Brain pericyte (primary cell): ENCODE measurements at places on chromosomes 2 and 18.

DNA sequence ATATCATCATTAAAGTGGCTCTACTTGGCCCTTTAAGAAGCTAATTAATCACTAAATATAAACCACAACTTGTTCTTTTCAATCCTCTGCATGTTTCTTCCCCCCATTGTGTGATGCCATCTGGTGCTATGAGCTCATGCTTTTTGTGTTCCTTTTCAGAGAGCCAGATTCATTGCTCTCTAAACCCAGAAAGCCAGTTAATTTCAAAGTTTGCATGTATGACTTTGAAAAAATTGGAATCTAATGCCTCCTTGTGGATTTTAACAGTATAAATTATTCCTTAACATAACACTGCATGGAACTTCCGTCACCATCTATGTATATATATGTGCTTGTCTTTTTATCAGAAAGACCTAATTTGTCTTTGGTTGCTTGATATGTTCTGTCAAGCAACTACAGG, 31.1 kb downstream of the TMEM178A start:
- no peak for DNase-seq

DNA sequence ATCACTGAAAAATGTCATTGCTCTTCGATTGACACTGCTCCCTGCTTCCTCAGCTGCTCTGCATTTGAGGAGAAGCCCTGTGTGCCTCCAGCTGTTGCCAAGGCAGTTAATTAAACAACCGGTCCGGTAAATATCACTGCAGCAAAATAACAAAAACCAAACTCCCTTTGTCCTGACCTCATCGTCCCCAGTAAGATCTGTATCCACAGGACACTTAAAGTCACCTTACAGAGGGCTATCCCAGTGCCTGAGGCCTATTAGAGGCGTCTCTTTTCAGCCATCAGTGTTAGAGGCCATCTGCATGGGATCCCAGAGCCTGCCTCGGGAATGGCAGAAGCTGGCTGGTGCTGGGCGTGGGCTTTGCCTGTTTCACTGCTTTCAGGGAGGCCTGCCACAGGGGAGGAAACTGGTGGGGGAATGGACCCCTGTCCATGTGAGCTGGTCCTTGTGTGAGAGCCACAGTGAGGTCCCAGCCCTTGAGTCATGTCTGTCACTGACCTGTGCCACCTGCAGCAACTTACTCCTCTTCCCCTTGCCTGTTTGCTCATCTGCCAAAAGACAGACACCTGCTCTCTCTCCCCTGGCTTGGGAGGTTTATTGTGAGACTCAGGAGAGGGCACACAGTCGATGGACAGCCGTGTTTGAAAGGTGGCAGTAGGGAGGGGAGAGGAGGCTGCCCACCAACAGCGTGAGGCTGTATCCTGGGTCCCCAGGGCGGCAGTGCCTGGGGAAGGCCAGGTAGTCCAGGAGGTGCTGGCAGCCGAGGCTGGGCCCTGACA, 117.7 kb upstream of the MCFD2 start:
- no peak for DNase-seq

- DNase-seq = no peak
These were observed 11.9 kb downstream of the TTC39C start for GRCh38 chr18:24026457-24026856.

DNA sequence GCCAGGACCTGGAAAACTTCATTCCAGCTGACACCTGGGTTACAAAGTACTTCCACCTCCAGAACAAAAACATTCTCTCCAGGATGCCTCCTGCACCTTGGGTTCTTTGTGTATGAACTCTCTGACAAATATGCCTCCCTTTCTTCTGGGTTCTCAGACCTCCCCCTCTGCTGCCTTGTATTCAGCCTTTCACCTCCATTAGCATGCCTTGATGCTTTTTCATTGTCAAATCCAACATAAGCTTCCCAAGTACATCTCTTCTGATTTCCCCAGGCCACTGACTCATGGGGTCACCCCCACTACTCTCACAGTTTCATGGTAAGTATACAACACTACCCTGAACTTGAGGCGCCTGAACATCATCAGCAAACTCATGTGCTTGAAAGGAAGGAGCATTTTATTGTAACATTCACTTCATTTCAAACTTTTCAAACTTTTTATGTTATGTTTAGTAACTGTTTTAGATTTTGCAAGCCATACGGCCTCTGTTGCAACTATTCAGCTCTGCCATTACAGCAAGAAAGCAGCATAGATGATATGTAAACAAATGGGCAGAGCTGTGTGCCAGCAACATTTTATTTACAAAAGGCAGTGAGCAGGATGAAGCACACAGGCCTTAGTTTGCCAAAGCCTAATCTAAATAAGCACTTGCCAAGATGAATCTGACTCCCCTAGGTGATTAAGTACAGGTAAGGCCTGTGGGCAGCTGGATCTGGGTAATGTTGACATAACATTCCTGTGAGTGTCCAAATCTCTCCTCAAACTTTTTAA, 32.5 kb upstream of the MRPS9 start:
- no peak for DNase-seq

- DNase-seq = no peak
These were observed 47.7 kb downstream of the TMEM182 start for GRCh38 chr2:102809291-102810189.

DNA sequence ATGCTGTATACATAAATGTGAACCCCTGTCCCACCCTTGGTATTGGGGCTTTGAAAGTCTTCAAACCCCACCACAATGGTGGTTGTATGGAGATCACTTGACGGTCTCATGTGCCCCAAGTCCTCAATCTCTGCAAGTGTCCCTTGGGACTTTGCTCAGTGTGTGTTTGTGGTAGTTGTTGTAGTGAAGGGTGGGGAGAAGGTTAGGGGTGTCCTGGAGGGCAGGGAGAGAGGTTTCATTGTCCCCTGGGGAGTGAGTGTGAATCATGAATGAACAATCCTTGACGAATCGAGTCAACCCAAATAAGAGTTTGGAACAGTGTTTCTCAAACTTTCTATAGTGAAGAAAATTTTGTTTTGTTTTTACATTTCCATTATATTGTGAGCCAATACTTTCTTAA, 28.1 kb downstream of the COL4A3 start:
- DNase-seq = no peak

GRCh38 chr2:229855116-229855515, 66.7 kb downstream of the TRIP12 start:
- DNase-seq = no peak
